ENCODE measurements at places on chromosomes 5 and 9.

DNA sequence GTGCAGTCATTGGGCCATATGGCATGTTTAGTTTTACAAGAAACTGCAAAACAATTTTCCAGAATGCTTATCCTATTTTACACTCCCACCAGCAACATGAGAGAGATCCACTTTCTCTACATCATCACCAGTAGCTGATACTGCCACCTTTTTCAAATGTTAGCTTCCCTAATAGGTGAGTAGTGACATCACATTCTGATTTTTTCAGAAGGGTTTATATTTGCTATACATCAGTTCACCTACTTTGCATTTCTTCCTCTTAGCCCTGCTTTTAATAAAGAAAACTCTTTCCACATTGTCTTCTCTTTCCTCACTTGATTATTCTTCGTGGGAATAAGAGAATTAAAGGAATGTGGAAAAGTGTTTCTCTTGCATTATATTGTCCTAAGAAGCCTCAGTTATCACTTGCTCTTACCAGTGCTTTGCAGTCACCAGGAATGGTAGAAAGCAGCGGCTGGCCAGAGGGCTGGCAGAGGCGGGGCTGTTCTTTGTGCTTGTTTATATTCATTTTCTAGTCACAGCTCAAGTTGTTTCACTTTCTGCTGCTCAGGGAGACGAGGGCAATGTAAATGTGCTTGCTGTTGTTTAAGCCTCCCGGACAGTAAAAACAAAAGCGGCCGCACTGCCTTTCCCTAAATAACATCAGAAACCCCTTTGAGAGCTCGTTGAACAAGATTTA, 164.8 kb downstream of the HSD17B3 start:
- no peak for DNase-seq
- H3K36me3 ChIP-seq: no peaks in the 10 kb centered on the region
- H3K27ac ChIP-seq: no peak overlapping the region
- H3K27me3 ChIP-seq: no peaks in the 10 kb centered on the region

GRCh38 chr5:177494346-177495195, 2.8 kb downstream of the PDLIM7 start:
- H3K27ac ChIP-seq: peak overlapping the region; percentile 97
- no peaks in the 10 kb centered on the region for H3K4me1 ChIP-seq
- H3K36me3 ChIP-seq: peaks cover 42% of the 10 kb centered on the region

- no peaks in the 10 kb centered on the region for H3K36me3 ChIP-seq
- H3K4me1 ChIP-seq: peaks cover 5% of the 10 kb centered on the region
- H3K4me3 ChIP-seq: no peak overlapping the region
- DNase-seq: peak; percentile 80
- no peak overlapping the region for H3K27ac ChIP-seq
- H3K27me3 ChIP-seq: no peaks in the 10 kb centered on the region
Observed at GRCh38 chr9:88578121-88579049, 43.4 kb downstream of the NXNL2 start.

DNA sequence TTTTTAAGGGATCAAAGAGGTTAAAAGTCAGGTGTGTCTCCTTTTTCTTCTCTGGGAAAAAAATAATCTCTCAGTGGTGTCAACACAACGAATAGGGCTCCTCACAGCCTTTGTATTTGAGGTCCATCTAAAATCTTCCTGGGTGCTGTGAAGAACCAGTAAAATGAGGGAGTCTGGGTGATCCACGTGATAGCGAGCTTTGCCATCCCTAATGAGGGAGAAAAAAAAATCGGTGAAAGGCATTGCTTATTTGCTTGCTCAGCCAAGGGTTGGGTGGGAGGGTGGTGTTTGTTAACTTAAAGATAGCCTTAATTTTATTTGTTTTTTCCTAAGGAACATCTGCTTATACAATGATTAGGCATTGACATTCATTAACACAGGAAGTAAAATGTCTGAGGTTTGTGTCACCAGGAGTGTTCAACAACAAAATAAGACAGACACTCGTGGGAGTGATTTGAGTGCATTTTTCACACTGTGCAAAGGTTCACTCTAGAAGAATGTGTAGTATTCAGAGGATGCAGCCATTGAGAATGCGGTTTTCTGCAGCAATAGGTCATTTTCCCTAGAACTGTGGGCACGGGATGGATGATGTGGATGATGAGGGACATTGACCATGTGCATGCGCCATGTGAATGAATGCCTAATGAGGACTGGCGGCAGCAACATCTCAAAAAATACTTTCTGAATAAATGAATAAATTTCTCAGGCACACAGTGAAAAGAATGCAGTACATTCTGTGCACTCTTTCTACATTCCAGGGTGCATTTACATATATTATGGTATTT, 369.5 kb downstream of the NTRK2 start:
- H3K36me3 ChIP-seq: no peaks in the 10 kb centered on the region
- no peaks in the 10 kb centered on the region for H3K4me1 ChIP-seq
- H3K4me3 ChIP-seq: no peak overlapping the region

DNA sequence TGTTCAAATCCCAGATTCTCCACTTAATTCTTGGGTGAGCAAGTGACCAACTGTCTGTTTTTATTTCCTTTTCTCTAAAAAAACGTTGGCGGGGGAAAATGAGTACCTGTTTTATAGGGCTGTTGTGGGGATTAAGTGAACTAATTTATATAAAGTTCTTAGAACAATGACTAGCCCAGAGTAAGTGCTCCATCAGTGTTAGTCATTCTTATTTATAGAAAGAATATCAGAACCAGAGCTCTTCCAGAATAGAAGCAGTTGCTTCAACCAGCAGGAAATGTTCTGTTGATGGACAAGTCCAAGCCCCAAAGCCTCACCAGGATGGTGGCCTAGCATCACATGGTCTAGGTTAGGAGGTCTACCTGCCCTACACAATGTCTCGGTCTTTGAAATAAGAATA, 379.2 kb downstream of the ACTL7B start:
- peaks cover 11% of the 10 kb centered on the region for H3K4me1 ChIP-seq
- H3K27me3 ChIP-seq: no peaks in the 10 kb centered on the region
- no peak overlapping the region for H3K27ac ChIP-seq
- no peaks in the 10 kb centered on the region for H3K36me3 ChIP-seq

GRCh38 chr5:1366514-1366913, 21.6 kb upstream of the CLPTM1L start:
- no peaks in the 10 kb centered on the region for H3K27me3 ChIP-seq
- H3K4me3 ChIP-seq: no peak overlapping the region
- no peak overlapping the region for H3K27ac ChIP-seq
- DNase-seq: no peak
- no peaks in the 10 kb centered on the region for H3K4me1 ChIP-seq

- DNase-seq: no peak
- no peaks in the 10 kb centered on the region for H3K27me3 ChIP-seq
- H3K27ac ChIP-seq: no peak overlapping the region
- H3K36me3 ChIP-seq: no peaks in the 10 kb centered on the region
Observed at GRCh38 chr5:53418409-53418808, 62.0 kb upstream of the FST start.

- DNase-seq: no peak
- no peaks in the 10 kb centered on the region for H3K4me1 ChIP-seq
- no peak overlapping the region for H3K4me3 ChIP-seq
- no peaks in the 10 kb centered on the region for H3K27me3 ChIP-seq
- no peak overlapping the region for H3K27ac ChIP-seq
Observed at GRCh38 chr9:72289401-72289800, 75.6 kb downstream of the ZFAND5 start.

- peaks cover 32% of the 10 kb centered on the region for H3K27me3 ChIP-seq
- DNase-seq: no peak
- no peaks in the 10 kb centered on the region for H3K36me3 ChIP-seq
- no peak overlapping the region for H3K27ac ChIP-seq
Observed at GRCh38 chr9:123999661-124000060, 11.9 kb upstream of the LHX2 start.

DNA sequence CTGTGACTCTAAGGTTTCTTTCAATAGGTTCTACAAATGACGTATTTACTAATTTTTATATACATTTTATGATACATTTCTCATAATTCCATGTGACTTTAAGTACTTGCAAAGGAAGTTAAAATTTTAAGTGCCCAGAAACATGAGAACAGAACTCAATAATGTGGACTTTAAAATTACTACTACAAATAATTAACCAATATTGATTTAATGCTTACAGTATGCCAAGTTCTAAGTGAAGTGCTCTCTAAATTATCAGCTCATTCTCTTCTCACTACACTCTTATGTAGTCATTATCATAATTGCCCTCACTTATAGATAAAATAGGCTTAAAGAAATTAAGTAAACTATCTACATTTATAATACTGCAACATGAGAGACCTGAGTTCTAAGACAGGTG, 1690.7 kb upstream of the CDH9 start:
- H3K4me3 ChIP-seq: no peak overlapping the region
- H3K4me1 ChIP-seq: no peaks in the 10 kb centered on the region
- no peak for DNase-seq
- H3K27me3 ChIP-seq: no peaks in the 10 kb centered on the region

DNA sequence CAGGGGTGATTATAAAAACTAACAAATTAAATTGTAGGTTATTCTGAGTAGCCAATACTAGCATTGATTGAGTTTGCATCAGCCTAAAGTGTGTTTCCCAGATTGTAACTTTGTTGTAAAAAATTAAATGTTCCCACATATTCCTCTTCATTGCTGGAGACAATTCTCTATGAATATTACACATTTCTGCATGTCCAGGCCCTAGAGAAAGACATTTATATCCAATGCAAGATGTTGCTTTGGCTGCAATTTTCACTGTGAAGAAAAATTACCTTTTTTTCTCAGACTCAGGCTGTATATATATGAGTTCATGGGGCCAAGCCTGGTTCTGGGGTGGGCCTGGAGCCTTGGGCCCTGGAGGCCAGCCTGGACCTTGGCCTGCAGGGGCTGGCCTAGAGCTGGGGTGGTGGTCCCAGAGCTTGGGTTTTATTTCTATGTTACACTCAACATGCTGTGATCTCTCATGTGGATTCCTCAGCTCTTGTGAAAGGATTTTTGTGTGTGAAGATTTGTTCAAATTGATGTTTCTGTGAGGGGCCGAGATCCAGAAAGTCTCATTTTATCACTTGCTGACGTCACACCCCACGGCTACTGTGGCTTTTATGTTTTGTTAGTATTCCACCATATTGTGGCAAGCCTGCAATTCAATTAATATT, 232.5 kb downstream of the SPATA31A1 start:
- peak; percentile 59 for DNase-seq
- no peak overlapping the region for H3K4me3 ChIP-seq
- H3K27ac ChIP-seq: no peak overlapping the region
- no peaks in the 10 kb centered on the region for H3K36me3 ChIP-seq
- no peaks in the 10 kb centered on the region for H3K4me1 ChIP-seq

All from right atrium auricular region (tissue), 2 donors.